ENCODE measurements at places on chromosomes 4 and X.
A peak's percentile ranks its signal among the peaks of the same experiment; 100 is the strongest.

DNA sequence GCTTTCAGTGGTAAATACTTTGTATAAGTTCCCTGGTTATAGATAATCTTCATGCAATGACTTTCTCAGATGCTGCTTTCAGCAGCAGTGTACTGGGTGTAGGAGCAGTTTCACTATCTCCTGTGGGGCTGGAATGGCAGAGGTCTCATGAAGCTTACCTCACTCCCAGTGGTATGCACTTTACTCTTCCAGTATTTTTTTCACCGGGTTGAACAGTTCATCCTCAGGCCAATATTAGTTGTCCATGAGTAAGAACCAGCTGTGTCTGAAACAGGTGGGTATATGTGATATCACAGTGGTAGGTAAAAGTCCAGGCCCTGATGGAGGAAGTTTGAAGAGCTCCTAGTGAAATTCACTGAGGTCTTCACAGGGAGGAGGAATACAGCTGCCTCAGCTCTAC, 351.5 kb upstream of the EMCN start:
- DNase-seq, result no peak

DNA sequence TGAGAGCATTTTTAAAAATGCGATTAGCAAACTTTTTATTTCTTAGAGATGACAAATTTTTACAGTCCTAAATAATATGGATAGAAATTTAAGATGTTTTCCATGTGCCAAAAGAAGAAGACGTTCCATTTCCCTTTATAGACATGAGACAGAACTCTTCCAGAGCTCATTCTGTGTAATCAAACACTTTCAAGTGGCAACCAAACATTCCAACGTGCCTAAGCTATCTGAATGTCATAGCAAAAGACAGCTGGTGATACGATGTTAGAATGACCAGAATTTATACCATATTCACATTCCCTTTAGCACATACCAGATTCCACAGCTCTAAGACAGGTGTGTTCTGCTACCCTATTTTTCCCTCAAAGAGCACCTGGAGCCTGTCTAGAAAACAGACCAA, 133.2 kb downstream of the ENOX2 start:
- DNase-seq, result no peak

- DNase-seq, result peak; percentile 20
Observed at GRCh38 chr4:41178372-41179370, 35.7 kb downstream of the APBB2 start.

DNA sequence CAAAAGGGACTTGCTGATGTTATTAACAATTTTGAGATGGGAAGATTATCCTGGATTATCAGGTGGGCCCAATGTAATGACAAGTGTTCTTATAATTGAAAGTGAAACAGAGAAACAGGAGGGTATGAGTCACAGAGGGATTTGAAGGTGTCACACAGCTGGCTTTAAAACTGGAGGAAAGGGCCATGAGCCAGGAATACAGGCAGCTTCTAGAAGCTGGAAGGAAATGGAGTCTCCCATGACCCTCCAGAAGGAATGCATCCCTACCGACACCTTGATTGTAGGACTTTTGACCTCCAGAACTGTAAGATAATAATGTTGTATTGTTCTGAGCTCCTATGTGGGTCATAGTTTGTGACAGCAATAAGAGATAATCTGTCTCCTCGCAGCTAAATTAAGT, 98.0 kb upstream of the STIM2 start:
- DNase-seq, result no peak

GRCh38 chrX:149937871-149938426, 342 bp downstream of the EOLA2 start:
- peak; percentile 23 for DNase-seq

GRCh38 chr4:103754844-103755243, 35.1 kb upstream of the TACR3 start:
- peak; percentile 68 for DNase-seq

DNA sequence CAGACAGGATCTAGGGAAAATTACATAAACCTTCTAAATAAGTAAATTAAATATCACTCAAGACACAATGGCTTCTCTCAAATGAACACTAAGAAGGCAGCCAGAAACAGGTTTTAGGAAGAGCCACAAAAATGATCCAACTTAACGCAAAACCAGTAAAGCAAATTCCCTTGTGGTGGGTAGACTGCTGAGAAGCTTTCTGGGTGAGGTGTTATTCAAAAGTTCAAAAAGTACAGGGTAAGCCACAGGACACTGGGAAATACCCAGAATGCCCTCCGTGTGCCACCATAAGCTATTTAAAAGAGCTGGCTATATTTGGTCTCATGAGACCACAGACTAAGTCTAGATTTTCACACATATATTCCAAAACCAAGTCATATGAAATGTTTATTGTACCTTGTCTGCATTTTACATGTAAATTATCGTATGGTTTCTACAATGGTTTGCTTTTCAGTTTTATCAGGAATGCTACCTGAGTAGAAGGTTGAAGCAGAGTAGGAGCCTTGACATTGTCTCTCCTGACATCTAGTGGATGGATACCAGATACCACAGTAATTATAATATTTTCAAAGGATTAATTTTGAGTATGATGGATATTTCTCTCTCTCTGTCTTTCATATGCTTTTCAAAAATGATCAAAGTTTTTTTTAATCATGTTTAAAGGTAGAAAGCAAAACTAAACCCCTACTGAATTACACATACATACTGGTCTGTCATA, 109.3 kb upstream of the KLHL13 start:
- no peak for DNase-seq

DNA sequence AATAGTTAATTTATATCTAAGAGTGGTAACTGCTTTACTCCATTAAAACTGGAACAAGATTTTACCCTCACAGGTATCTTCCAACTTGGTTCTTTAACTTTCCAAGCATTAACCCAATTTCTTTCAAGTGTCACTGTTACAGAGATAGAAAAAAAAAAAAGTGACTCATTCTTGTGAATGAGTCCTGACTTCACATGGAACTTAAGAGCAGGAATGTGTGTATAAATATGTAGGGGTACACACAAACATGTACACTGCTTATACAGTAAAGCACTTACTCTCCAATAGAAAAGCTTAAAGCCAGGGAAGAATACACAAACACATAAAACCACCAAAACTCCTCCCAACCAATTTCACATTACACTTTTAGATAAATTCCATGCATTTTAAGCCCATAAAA, 38.8 kb downstream of the TAPT1 start:
- no peak for DNase-seq

DNA sequence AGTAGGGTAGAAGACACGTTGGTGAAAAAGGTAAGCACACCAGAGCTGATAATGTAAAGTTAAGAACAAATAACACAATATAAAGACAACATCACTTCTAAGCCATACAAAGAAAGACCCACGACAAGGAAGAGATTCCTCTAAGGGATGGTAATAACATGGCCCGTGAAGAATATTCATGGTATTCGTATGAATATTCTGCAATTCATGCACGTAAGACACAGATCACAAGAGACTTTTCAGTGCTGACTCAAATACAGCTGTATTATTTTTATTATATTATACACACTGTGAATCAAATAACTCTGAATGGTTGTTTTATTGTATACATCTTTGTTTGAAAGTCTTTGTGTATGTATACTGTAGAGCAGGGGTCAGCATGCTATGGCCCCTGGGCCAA, 29.5 kb upstream of the ZCCHC13 start:
- no peak for DNase-seq

GRCh38 chrX:12153741-12154140, 15.5 kb downstream of the FRMPD4 start:
- DNase-seq, result no peak

GRCh38 chr4:151260526-151260925, 16.4 kb upstream of the PRSS48 start:
- no peak for DNase-seq

- DNase-seq, result no peak
Observed at GRCh38 chr4:1534876-1535526, 128.8 kb upstream of the NKX1-1 start.

- DNase-seq, result no peak
Observed at GRCh38 chr4:40699648-40700047, 50.1 kb upstream of the NSUN7 start.

DNA sequence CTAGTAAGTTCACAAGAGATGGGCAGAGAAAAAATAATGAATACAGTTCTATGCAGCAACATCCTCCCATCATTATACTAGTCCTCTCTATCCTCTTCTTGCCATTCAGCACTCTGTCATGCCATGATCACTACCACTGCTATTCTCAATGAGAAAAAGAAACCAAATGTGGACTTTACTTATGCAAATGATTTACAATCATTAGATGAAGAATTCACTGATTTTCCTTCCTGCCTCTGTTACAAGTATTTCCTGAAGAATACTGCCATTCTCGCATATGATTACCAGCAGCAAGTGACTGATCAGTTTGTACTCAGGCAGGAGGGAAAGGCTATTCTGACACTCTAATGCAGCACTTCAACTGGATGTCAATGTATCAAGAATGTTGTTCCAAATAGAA, 50.3 kb downstream of the WDFY3 start:
- no peak for DNase-seq

DNA sequence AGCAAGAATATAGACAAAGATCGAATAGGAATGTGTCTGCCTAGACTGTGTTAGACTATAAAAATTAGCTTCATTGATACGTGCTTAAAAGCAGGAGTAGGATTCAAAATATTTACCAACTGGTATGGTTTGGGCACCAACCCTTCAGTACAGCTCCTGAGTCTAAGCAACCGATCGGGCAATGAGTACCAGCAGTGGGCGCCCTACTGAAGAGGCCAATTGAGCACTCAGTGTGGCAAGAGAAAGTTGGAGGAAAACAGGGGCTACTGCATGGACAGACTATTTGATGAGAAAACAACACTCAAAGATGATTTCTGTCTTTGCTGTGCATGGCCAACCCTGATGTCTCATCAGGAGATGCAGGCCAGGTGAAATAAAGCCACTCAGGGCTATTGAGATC, 176.0 kb upstream of the NWD2 start:
- no peak for DNase-seq

DNA sequence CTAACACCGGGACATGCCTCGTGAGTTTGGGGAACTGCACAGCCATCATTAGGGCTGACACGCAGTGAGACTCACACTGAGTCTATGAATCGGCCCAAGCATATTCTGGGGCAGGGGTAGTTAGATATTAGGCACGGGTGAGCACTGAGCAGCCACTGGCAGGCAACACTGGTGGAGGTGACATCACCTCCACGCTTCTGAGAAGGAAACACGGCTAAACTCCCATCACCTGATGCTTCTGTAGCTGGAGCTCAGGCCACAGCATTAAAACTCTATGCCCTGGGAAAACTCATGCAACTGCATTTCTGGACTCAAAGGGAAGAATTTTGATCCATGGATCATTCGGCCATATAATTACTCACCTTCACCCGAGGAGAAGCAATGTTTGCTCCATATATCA, 100.8 kb upstream of the OTUD4 start:
- no peak for DNase-seq

DNA sequence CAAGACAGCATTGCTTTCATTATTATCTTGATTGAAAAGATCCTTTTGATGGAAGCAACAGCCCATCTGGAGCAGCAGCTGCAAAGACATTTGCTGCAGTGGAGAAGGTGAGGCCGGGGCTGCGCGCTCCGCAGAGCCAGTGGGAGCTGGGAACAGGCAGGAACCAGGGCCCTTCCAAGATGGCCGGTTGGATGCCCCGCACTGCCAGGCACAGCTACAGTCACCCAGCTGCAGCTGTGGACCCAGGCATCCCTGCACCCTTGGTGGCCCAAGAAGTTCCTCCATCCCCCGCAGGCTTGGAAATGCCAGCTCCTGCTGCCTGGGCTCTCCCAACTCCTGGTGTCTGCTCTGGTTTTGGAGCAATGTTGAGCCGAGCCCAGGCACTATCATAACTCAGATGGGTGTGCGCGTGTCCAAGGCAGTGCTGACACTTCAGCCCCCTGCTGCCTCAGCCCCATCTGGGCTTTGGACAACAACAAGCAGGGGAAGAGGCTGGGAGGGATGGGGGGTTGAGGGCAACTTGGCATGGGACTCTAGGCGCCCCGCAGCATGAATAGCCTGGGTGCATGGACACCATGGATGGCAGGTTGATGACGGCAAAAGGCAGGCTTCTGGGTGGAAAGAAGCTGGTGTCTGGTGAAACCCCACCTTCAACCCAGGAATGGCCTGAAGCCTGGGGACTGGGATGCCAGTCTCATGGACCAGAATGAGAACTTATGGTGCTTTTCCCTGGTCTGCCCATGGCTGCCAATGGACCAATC, 371.8 kb downstream of the FSTL5 start:
- no peak for DNase-seq

DNA sequence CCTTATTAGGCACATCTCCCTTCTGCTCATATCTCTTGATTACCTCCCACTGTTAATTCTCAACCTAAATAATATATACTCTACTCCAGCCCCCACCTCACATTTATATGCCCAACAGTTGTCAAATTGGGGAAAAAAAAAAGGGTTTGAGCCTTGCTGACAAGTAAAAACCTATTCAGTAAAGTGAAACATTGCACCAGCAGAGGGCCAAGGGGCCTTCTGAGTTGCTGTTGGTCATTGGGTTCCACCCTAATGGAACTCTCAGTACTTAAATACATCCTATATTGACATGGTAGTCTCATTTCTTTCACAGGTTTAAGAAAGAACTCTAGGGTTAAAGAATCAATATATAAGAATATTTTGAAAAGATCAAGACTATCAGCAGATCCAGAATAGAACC, 362.2 kb downstream of the SMARCA1 start:
- no peak for DNase-seq

DNA sequence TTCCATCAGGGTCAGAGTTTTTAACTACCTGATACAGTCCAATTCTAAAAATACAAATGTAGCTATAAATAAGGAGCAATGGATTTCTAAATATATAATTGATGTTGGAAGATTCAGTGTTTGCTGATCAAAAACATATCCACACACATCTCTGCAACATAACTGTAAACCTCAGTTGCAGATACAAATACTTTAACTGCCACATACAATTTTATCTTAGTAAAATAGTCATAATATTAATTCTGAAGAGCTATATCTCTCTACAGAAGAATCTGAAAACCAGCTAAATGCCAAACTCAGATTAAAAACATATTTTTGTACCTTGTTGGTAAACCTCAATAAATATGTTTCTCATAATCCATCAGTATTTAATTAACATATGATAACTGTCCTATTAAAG, 674.3 kb upstream of the INTU start:
- DNase-seq, result no peak

DNA sequence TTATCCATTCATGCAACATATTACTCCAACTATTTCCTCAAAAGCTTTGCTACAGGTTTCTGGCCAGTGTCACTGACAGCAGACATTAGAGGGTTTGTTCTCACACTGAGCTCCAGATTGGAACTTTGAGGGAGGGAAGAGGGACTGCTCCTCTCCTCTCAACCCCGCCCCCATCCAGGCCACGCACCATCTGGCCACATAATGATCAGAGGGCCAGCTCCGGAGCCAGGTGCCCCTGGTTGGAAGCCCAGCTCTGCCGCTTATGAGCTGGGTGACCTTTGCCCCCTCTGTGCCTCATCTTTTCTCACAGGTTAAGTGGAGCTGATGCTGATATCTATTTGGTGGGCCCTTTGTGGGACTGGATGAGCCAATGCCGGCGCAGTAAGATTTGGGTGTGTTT, 55.8 kb downstream of the C4orf50 start:
- no peak for DNase-seq

GRCh38 chr4:6568689-6569332, 6.2 kb upstream of the MAN2B2 start:
- DNase-seq, result no peak

All from body of pancreas (tissue), 4 donors.